Stimulated activated CD8-positive, alpha-beta memory T cell treated with anti-CD3 and anti-CD28 coated beads, Interleukin-7, amount 100 ng/mL, for 1 hour (primary cell): ENCODE measurements at places on chromosomes 3 and 15.

GRCh38 chr3:45647148-45647619, 42.0 kb upstream of the SACM1L start:
- DNase-seq = no peak

- no peak for DNase-seq
These were observed at the start of gene PLXNB1 for GRCh38 chr3:48429960-48430707. Gene PLXNB1, minus strand, starts transcription at chr3:48430086. Its CDS starts 5,475 bp downstream, at chr3:48424611.

DNA sequence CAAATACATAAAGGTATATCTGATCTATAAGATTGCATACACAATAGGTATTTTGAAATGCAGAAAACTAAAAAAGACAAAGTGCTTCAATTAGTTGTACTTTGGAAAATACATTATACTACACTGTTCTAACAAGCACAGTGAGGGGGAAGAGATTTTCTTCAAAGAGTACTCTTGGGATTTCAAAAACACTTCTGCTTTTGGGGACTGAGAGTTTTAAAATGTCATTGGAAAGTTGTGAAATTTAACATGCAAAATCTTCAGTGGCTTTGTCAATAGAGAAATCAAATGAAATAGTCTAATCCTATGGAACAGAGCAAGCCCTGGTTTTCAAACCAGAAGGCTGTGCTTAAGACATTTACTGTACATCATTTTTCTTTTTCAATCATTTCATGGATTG, 322.2 kb upstream of the SEMA6D start:
- no peak for DNase-seq

GRCh38 chr3:180278583-180279188, 241.9 kb upstream of the PEX5L start:
- no peak for DNase-seq

GRCh38 chr3:74756674-74757073, 142.2 kb upstream of the CNTN3 start:
- no peak for DNase-seq

GRCh38 chr3:170038434-170039110, 777 bp downstream of the GPR160 start:
- DNase-seq = peak; percentile 10

GRCh38 chr3:156456771-156457224, 98.1 kb downstream of the SSR3 start:
- DNase-seq = no peak

- DNase-seq = no peak
These were observed 60.9 kb downstream of the SCN10A start for GRCh38 chr3:38755130-38755529.

GRCh38 chr3:183197734-183198133, 35.2 kb upstream of the LAMP3 start:
- no peak for DNase-seq
